ENCODE measurements at places on chromosomes 4 and X.

DNA sequence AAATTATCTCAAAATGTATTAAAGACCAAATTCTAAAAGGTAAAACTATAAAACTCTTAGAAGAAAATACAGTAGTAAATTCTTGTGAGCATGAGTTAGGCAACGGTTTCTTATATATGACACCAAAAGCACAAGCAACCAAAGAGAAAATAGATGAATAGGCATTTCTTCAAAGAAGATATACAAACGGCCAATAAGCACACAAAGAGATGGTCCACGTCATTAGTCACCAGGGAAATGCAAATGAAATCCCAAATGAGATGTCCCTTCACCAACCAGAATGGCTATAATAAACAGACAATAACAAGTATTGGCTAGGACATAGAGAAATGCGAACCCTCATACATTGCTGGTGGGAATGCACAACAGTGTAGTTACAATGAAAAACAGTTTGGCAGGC lies 44.6 kb downstream of the RAB33A start:
- DNase-seq, result no peak

- peak; percentile 59 for DNase-seq
These were observed at the start of gene TMEM185A for GRCh38 chrX:149631234-149632165. Gene TMEM185A (minus strand): TSS chrX:149631792. CDS start chrX:149631580, 212 bp downstream.

DNA sequence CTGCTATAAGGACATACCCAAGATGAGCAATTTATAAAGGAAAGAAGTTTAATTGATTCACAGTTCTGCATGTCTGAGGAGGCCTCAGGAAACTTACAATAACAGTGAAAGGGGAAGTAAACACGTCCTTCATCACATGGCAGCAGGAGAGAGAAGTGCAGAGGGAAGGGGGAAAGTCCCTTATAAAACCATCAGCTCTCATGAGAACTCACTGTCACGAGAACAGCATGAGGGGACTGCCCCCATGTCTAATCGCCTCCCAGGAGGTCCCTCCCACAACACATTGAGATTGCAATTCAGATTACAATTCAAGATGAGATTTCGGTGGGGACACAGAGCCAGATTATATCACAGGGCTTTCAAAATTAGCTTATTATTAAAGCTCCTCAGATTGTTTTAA lies 209.5 kb upstream of the PPP3CA start:
- DNase-seq, result no peak

GRCh38 chr4:52235552-52236201 lies 184.6 kb downstream of the SPATA18 start:
- no peak for DNase-seq

- DNase-seq, result no peak
These were observed 141.6 kb downstream of the DCLK2 start for GRCh38 chr4:150219841-150220240.

DNA sequence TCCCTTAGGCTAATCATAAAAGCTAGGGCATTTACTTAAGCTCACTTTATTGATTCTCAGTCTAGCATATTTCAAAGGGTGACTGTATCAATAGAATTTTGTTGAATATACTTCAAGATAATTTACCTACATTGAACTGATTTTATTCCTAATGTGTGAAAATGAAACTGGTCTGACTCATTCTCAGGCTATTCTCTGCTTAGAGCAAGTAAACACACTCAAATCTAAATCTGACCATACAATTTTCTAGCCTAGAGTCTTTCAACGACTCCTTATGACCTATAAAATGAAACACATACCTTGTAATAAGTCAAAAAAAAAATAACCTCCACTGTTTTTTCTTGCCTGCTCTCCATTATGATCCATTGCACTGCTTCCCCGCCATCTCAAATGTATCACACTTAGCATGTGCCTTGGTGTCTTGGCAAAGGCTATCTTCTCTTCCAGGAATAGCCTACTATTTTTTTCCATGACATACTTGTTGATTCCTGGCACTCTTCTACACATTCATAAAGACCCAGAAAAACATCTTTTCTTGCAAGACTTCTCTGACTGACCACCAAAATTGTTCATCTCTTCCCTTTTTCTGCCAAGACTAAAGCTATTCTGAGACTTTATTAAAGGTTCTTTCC lies 965.1 kb upstream of the HS3ST1 start:
- no peak for DNase-seq

DNA sequence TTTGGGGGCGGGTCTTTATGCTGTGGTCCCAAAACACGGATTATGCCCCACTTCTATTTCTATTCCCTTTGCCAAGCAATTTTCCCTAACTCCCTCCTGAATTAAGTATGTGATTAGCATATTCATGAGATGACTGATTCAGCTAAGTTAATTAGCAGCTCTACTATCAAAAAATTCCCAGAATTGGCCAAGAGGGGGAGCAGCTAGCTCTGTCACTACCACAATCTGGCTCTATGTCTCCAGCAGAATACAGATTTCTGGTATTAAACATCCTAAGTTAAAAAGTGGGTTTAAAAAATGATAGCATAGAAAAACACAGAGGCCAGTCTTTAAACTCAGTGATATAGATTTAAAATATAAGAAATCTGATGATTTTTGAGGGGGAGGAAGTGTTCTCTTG lies 80.3 kb downstream of the GPC4 start:
- no peak for DNase-seq

- DNase-seq, result no peak
These were observed 704.8 kb upstream of the TENM3 start for GRCh38 chr4:181538431-181538830.
